C1 segment of cervical spinal cord (tissue), 14 donors: ENCODE measurements at places on chromosomes 1 and 21.

GRCh38 chr21:45748593-45748992 lies 105.1 kb downstream of the PCBP3 start:
- DNase-seq: no peak

GRCh38 chr1:73874806-73875205 lies 323.2 kb downstream of the LRRIQ3 start:
- no peak for DNase-seq

- peak; percentile 15 for DNase-seq
Measured at GRCh38 chr1:167059045-167059808, 30.9 kb downstream of the GPA33 start.

- DNase-seq: no peak
Measured at GRCh38 chr1:227731241-227731677, 3.8 kb downstream of the JMJD4 start.

GRCh38 chr1:15104768-15105167 lies 48.8 kb upstream of the TMEM51 start:
- no peak for DNase-seq

- DNase-seq: no peak
Measured at GRCh38 chr1:112394743-112395062, 1.3 kb upstream of the CTTNBP2NL start.

DNA sequence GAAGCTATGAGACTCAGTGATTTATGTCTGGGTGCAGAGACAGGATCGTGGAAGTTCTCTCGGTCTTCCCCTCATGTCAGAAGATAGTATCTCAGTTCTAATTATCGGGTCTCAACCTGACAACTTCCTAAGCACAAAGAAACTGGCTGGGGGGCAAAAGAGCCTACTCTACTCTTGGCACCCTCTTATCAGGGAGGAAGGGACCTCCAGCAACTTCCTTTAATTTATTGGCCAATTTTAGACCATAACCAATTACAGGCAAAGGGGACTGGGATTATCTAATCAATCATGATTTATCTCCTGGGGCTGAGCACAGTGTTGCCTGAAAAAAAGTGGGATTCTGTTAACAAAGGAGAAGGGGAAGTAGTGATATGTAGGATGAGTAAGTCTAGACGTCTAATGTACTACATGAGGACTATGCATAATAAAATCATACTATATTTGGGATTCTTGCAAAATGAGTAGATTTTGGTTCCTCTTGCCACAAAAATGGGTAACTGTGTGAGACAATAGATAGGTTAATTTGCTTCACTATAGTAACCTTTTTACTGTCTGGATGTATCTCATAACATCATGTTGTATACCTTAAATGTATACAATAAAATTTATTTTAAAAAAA lies 98.8 kb downstream of the ZFYVE9 start:
- DNase-seq: no peak

DNA sequence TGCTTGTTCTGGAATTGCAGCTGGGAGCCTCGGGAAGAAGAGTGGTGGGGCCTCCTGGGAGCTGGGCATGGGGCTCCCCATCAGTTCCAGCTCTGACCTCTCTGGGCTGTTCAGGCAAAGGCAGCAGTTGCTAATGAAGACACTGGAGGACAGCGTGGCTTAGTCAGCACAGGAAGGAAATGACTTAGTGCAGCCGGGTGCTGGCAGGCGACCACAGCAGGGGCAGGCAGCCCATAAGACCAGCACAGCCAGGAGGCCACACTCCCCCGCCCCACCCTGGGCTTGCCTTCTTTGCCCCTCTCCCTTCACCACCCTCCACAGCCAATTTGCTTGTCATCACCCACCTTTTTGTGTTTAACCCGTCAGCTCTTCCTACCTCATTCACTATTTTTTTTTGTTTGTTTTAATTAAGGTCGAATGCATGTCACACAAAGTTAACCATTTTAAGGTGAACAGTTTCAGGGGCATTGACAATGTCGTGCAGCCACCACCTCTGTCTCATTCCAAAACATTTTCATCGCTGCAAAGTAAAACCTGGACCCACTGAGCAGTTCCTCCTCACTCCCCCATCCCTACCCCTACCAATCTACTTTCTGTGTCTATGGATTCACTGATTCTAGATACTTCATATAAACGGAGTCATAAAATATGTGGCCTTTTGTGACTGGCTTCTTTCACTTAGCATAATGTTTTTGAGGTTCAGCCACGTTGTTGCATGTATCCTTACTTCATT lies 10.9 kb downstream of the OLIG2 start:
- no peak for DNase-seq

- no peak for DNase-seq
Measured at GRCh38 chr1:63620671-63621070, 27.5 kb downstream of the PGM1 start.

DNA sequence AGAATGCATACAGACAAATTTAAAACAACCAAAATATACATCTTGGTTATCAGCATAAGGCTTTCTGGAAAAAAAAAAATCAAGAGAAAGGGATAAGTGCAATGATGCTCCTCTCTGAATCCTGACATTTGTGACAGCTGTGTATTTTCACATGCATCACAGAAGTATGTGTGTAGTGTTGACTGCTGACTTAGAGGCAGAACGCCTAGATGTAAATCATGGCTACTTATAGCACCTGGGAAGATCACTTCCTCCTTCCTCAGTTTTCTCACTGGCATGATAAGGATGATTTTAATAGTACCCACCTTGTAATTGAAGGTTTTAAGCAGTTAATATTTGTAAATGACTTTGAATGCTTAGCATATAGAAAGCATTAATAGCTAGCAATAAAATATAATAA lies 112.5 kb downstream of the MRPL39 start:
- DNase-seq: no peak

DNA sequence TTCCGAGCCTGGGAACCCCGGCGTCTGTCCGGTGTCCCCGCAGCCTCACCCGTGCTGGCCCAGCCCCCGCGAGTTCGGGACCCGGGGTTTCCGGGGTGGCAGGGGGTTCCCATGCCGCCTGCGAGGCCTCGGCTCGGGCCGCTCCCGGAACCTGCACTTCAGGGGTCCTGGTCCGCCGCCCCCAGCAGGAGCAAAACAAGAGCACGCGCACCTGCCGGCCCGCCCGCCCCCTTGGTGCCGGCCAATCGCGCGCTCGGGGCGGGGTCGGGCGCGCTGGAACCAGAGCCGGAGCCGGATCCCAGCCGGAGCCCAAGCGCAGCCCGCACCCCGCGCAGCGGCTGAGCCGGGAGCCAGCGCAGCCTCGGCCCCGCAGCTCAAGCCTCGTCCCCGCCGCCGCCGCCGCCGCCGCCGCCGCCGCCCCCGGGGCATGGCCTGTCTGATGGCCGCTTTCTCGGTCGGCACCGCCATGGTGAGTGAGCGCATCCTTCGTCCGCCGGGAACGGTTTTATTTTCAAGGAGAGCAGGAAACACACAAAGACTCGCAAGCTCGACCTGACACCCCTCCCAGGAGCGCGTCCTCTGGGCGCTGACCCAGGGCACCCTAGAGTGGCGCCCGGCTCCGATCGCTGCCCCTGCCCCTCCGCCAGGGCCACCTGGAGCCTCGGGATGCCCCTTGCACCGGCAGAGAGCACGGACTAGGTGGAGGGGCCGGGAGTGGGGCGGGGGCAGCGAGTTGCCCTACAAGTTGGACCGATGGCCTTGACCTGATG lies at the start of gene ABCG1:
Gene ABCG1, plus strand, starts transcription at position 305 of the 770 bp plus-strand sequence. Its CDS starts 123 bp downstream, at position 428.
- no peak for DNase-seq

DNA sequence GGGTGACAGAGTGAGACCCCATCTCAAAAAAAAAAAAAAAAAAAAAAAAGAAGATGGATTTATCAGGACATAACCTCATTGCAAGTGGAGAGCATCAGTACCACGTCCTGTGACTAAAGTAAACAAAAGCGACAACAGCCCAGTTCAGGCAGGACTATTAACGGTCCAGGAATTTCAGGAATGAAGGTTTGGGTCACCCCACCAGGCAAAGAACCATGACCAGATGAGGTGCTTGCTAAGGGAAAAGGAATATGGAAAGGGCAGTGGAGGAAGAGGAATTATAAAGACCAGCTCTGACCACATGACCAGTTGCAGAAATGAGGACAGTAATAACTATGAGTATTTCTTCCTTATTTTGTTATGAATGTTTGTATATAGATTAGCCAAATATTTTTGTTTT lies 35.4 kb upstream of the EIF4G3 start:
- DNase-seq: no peak

DNA sequence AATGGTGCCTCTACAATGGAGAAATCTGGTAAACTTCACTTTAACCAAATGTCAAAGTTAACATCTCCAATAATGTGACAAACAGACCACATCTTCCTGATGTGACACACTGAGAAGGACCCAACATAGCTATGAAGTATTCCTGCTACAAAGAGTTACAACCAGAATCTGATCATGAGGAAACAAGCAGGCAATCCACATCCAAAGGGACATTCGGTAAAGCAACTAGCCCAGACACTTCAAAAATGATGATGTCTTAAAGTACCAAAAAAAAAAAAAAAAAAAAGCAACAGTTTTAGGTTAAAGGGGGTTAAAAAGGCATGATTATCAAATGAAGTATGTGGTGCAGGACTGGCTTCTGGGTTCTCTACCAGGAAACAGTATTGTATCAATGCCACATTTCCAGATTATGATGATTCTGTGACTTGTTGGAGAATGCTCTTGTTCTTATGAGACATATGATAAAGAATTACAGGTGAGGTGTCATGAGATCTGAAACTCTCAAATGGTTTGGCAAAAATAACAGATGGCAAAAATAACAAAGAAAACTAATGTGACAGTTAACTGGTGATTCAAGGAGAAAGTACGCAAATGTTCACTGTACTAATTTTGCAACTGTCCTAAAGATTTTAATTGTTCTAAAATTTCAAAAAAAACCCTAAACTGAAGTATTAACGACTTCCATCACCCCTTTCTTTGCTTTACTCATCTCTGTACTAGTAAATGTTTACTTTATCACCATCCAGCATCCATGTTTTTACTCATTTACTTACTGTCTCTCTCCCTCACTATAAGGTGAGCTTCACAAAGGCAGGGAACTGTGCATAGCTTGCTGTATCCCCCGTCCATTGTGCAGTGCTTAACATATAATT lies 2.8 kb downstream of the CD58 start:
- DNase-seq: no peak

DNA sequence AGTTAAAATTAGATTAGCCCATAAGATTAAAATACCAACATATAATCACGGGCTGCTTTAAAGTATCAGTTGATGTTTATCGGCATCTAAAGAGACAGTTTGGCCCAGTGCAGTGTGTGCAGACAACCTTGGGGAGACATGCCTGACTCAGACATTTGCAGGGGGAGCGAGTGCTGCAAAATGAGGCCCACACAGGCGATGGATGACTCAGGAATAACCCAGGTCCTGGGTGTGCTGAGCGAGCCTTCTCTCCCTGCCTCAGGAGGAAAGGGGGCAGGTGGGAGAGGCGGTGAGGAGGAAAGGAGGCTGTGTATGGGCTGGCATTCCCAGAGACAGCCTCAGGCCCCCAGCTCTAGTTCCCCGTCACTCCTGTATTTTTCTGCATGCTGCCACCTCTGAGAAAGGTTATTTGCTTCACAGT lies 9.0 kb downstream of the SLC9A1 start:
- no peak for DNase-seq

- DNase-seq: no peak
Measured at GRCh38 chr1:233627376-233627775, 13.5 kb downstream of the KCNK1 start.

- DNase-seq: no peak
Measured at GRCh38 chr1:46517932-46518498, 28.4 kb downstream of the DMBX1 start.

GRCh38 chr21:14850394-14850793 lies 214.4 kb downstream of the NRIP1 start:
- no peak for DNase-seq

DNA sequence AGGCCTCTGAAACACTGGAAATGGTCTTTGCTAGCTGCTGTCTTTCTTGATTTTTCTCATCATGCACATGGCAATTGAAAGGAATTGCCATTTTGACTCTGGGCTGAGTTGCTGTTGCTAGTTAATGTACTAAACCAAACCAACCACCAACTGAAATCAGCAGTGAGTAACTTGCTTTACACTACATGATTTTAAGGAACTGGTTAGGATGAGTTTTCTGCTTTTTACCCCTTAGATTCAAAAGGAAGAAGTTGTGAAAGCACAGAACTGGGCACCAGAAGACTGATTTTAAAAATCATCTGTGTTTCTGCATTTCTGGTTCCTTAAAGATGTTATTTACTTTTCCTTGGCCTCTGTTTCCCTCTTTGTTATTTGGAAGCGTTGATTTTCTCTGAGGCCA lies 361.9 kb downstream of the HLX start:
- DNase-seq: no peak

DNA sequence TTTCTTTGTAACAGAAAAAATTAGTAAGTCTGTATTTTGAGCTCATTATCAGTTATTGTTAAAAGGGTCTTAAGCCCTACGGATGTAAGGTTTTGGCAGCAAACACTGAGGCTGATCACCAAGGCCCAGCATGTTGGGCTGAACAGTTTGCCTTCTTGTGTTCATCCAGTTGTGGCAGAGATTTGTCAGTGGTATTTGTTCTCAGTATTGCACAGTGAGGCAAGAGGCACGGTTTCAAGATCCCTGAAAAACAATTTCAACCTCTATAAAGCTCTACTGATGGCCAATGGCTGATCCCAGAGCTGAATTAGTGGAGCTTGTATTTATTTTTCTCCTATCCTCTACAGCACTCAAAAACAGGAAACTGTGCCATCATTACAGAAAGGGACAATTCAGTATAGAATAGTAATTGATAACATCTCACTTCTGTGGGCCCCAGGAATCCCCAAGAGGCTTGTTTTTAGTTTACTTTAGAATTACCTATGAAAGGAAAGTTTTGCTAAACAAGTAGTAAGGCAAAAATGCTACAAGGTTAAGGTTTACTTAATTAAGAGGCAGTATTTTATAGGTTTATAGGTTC lies 191.8 kb upstream of the RAB4A start:
- no peak for DNase-seq

- no peak for DNase-seq
Measured at GRCh38 chr1:210686841-210687240, 358.1 kb downstream of the HHAT start.

DNA sequence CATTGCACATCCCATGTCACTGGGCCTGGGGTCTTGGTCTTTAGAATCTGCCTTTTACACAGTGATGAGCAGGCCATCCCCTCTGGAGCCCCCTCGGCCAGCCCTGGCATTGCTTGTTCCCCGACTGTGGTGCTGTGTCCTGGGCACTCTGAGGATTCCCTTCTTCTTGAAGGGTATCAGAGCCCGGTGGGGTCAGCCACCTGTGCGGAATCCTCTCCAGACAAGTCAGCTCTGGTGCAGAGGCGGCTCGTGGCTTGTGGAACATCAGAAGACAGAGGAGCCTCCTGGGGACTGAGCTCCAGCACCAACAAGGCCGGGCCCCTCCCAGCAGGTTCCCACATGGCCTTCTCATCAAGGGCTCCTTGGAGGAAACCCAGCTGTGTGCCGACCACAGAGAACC lies 57.9 kb upstream of the AJAP1 start:
- DNase-seq: no peak

DNA sequence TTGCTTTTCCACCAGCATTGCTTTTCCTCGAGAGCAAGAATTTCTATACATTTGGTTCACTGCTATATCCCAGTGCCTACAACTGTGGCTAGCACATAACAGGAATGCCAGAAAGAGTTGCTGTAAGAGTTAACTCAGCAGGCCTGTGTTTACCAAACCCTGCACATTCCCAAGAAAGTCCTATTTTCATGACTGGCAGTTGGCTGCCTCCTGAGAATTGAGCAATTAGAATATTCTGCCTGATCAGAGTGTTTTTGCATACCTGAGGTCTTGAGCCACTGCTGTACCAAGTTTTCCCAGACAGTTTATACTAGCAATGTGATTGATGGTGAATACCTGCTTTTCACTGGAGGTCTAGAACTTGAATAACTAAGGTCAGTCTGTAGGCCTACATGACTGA lies 2.7 kb upstream of the GNPAT start:
- no peak for DNase-seq
